CD4-positive, alpha-beta T cell treated with Interleukin-15 for 4 hours (primary cell): ENCODE measurements at places on chromosomes 12 and 14.

GRCh38 chr12:123546281-123546680, 12.8 kb upstream of the RILPL1 start:
- DNase-seq, result no peak

- DNase-seq, result no peak
Measured at GRCh38 chr14:22824711-22825359, 4.9 kb upstream of the MRPL52 start.

DNA sequence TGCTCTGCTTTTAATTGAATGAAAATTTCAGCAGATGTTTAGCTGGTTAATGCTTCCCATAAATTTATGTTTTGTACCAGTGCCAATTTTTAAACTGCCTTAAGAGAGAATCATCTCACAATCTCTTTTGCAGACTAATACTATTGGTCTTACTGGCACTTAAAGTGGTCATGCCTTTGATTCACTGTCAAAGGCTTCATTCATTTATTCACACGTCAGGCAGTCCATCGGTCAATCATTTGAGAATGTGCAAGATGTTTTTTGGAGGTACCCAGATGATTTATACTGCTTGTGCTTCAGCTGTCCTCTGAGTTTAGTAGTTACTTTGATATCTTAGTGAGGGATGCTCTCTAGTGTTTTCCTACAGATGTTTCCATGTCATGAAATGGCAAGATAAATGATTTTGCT, 83.4 kb downstream of the NAV3 start:
- no peak for DNase-seq

DNA sequence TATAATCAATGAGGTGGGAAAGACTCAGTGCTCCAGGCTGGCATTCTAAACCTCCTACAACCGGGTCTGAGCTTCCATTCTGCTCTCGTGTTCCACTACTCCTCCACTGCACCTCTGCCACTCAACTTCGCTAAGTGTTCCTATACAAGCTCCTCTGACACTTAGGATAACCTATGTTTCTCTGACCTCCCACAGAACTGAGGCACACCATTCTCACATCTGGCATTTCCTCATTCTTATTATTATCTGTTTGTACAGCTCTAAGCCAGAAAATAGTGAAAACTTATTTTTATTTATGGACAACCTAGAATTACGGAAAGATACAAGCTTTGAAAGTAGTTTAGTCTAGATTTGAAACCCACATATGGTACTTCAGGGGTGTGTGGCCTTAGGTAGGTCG, 127.0 kb downstream of the MED13L start:
- DNase-seq, result no peak

GRCh38 chr12:38110026-38110699, 206.4 kb upstream of the ALG10B start:
- DNase-seq, result no peak

DNA sequence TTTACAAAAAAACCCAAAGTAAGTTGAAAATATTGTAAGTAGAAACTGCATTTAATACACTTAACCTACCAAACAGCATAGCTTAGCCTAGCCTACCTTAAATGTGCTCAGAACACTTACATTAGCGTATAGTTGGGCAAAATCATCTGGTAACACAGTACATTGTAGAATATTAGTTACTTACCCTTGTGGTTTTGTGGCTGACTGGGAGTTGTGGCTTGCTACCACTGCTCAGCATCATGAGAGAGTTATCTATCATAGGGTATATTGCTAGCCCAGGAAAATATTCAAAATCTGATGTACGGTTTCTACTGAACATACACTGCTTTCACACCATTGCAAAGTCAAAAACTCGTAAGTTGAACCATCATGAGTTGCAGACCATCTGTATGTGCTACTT, 141.7 kb upstream of the GARIN6 start:
- DNase-seq, result no peak

DNA sequence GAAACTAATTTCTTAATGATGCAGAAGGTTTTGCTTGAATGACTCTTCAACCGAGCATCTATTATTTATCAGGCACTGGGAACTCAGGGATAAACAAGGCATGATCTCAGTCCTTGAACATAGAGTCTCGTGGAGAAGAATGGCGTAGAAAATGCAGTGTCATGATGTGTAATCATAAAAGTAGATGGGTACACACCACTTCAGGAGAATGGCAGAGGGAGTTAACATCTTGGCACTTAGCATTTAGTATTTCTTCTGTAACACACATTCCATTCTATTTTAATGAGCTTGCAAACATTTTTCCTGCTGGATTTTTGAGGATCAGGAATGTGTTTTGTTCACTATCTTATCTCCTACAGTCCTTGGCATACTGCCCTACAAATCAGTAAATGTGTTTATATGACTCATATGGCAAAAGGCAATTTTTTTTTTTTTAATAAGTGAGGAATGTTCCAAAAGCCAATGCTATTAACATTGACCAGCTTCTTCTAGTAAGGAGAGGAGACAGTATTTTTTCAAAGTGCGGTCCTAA, 3.8 kb downstream of the TXNRD1 start:
- no peak for DNase-seq

DNA sequence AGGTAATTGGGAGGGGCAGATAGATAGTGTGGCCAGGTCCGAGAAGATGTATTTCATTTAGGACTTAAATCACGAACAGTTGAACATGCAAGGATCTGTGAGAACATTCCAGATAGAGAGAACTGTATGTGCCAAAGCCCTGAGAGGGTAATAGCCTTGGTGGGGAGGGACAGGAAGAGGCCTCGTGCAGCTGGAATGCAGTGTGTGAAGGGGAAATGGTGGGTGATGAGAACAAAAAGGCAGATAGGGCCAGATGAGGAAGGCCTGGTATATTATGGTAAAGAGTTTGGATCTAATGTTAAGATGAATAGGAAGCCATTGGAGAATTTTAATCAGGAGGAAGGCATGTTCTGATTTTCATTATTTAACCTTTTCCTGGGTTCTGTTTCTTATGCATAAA, 136.3 kb downstream of the TPH2 start:
- DNase-seq, result no peak

GRCh38 chr14:23418021-23418420, 9.9 kb upstream of the MYH6 start:
- DNase-seq, result no peak

DNA sequence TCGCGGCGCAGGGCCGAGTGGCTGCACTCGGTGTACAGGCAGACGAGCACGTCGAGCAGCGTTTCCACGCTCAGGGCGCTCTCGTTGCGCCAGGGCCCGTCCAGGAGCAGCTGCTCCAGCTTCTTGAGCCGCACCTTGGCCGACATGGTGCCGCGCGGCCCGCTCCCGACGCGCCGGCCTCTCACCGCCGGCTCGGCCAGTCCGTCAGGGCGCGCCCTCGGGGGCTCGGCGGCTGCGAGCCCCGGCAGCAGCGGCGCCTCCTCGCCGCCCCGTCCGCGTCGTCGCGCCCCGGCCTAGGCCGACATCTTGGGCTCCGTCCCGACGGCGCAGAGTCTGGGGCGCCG, 349 bp downstream of the CDC42BPB start:
- DNase-seq, result no peak

GRCh38 chr14:96624661-96625425, 122.7 kb downstream of the PAPOLA start:
- DNase-seq, result no peak

- DNase-seq, result no peak
Measured at GRCh38 chr12:3704512-3705353, 48.2 kb downstream of the CRACR2A start.

DNA sequence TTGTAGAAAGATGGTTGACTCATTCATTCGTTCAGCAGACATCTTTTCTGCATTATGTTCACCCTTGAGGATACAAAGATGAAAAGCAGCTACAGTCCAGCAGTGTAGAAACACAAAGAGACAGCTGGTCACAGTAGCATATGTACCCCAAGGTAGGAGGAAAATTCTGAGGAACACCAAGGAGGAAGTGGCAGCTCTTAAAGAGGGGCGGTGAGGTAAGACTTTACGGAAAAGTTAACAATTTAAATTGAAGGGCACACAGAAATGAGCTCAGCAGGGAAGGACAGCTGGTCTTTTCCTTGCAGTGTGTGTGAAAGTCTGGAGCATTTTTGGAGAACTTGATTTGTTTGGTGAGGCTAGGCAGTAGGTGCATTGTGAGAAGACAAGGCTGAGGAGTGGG, 3.5 kb downstream of the SLC35E3 start:
- no peak for DNase-seq

DNA sequence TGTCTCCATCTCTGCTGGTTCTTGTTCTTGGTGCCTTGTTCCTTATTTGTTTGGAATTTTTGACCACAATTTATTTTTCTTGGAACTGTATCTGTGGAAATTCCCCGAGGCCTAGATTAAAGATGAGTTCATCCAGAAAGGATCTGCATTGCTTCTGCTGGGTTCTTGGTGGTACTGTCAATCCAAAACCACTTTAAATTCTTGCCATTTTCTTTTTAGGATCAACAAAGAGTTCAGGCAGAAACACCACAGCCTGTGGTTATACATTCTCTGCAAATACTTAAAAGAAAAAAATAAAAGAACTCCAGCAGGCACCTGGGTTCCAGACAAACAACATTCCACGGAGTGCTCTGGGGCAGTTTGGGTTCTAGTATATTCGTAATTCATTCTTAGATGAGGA, 6.0 kb upstream of the VAMP1 start:
- no peak for DNase-seq
